ENCODE measurements at places on chromosomes 1 and 21. TPM values are rescaled to one million over a fixed set of nuclear protein-coding genes. Genes with fewer than 3 reads are reported as not detected.

The MFAP2 gene
- total RNA-seq, result not detected

The LENEP gene
- total RNA-seq, result 1.8 TPM

The DNTTIP2 gene
- 90.8 TPM for total RNA-seq

The MIS18A gene
- total RNA-seq, result 27.5 TPM

The MR1 gene
- total RNA-seq, result 17.6 TPM

The PROK1 gene
- not detected for total RNA-seq

The SLC30A2 gene
- not detected for total RNA-seq

The SLC6A9 gene
- 7.4 TPM for total RNA-seq

The EXOC8 gene
- total RNA-seq, result 14.4 TPM

The LAPTM5 gene
- 199 TPM for total RNA-seq

The C1orf185 gene
- total RNA-seq, result not detected

The SZT2 gene
- total RNA-seq, result 59.2 TPM

The SERPINC1 gene
- total RNA-seq, result not detected

The PCNX2 gene
- 33.7 TPM for total RNA-seq

The NDUFS5 gene
- total RNA-seq, result 150 TPM

The SH3BGR gene
- total RNA-seq, result 0.73 TPM

The ITLN1 gene
- not detected for total RNA-seq

The KRTAP11-1 gene
- total RNA-seq, result not detected

The MYCL gene
- total RNA-seq, result 0.62 TPM

The GREM2 gene
- 0.05 TPM for total RNA-seq

The LYPD8 gene
- not detected for total RNA-seq

The ADAMTS4 gene
- 0.23 TPM for total RNA-seq

The RGS13 gene
- total RNA-seq, result not detected

The DPT gene
- not detected for total RNA-seq

The UBL4B gene
- not detected for total RNA-seq

The DNAI4 gene
- total RNA-seq, result 3.2 TPM

The KPRP gene
- total RNA-seq, result not detected

The C1orf141 gene
- total RNA-seq, result not detected

The FAM151A gene
- not detected for total RNA-seq

The C1QB gene
- total RNA-seq, result not detected

The LCE1B gene
- total RNA-seq, result not detected

The AGRN gene
- 25.8 TPM for total RNA-seq

The HTR1D gene
- not detected for total RNA-seq

The NCMAP gene
- total RNA-seq, result not detected

The TAL1 gene
- total RNA-seq, result not detected

The MLLT11 gene
- 3.7 TPM for total RNA-seq

The NVL gene
- total RNA-seq, result 47.6 TPM

The AQP10 gene
- total RNA-seq, result not detected

The IPO13 gene
- total RNA-seq, result 33.9 TPM

The IFNAR2 gene
- total RNA-seq, result 33.5 TPM

The TMPRSS2 gene
- not detected for total RNA-seq

The SPRR4 gene
- not detected for total RNA-seq

The GOLPH3L gene
- total RNA-seq, result 19.1 TPM

The LRRC3 gene
- total RNA-seq, result 1.8 TPM

All from activated T-helper 1 cell treated with anti-CD3 and anti-CD28 coated beads, Interleukin-12 subunit alpha, Interleukin-12 subunit beta, Interleukin-2, Interleukin-4 antibody, amounts not matched to agents 30 ng/mL and 10 ng/mL and 1 ng/mL, durations not matched to agents 14 hours and 24 hours and 36 hours (primary cell).